NCI-H774 (cell line): ENCODE measurements at places on chromosomes 5 and 9.

DNA sequence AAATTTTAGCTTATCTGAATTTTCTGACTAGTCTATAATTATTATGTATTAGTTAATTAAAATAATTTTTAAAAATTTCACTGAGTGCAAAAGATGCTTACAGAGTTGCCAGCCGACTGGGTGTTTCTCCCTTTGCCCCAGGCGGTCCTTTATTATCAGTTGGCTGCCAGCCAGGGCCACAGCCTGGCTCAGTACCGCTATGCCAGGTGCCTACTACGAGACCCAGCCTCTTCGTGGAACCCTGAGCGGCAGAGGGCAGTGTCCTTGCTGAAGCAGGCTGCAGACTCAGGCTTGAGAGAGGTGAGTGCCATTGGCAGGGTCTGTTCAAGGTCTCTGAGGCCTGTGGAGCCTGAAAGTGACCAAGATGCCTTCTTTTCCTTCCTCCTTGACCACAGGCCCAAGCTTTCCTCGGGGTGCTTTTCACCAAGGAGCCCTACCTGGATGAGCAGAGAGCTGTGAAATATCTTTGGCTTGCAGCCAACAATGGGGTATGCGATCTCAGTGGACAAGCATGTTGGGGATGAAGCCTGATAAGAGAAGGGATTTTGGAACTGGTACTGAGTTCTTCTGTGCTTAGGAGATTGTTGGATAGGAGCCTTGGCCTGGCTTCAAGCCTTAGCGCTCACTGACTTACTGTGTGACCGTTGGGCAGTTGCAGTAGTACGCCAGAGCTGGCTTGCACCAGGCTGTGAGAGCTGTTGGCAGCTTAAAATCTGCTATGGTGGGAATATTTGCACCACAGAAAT lies 10.6 kb downstream of the DELE1 start:
- DNase-seq = peak; percentile 24

- DNase-seq = no peak
Observed at GRCh38 chr5:177389241-177390169, 5.3 kb downstream of the SLC34A1 start.

DNA sequence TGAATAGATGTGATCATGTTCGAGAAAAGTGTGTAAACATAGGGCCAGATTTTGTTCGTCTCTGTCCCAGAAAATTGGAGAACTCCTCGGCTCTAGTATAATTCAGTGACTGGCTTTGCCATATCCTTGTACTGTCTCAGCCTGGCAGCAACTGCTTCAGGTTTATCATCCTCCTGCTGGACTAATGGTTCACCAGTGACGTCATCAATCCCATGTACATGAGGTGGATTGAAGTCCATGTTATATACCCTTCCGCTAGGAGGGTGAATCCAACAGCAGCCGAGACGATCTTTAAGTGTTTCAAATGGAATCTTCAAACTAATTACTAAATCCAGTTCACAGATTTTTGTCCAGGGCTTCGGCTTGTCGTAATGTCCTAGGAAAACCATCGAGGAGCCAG lies 17.1 kb upstream of the PLPP1 start:
- no peak for DNase-seq

- no peak for DNase-seq
Observed at GRCh38 chr5:38739011-38739704, 106.7 kb upstream of the OSMR start.

- DNase-seq = no peak
Observed at GRCh38 chr9:129608561-129609481, 12.1 kb downstream of the C9orf50 start.

DNA sequence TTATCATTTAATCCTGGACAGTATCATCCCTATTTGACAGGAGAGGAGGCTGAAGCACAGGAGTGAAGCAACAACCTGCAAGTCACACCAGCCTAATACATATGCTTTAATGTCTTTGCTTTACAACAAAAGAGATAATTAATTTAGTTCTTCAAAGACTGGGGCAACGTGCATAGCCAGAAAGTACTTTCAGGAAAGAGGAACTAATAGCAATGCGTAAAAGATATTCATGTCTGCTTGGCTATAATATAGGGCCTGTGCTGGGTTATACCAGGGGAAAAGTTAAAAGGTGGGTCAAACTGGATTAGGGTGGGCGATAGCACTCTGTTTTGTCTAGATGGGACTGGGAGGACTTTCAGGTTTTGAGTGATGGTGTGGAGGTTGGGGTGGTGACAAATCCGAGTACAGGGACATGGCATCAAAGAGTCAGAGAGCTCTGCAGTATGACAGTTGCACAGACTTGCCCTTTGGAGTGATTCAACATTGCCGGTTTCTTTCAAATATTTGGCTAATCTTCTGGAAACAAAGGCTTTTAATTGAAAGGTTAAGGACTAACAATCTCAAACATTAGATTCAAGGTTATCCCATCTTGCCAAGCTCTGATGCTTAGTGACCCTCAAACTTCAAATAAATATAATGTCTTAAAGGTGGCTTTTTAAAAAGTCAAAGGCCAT lies 11.9 kb downstream of the DAB2 start:
- no peak for DNase-seq

- no peak for DNase-seq
Observed at GRCh38 chr5:52673495-52673894, 114.2 kb upstream of the ITGA1 start.
